ENCODE measurements at places on chromosomes 12 and 14. TPM values are rescaled to one million over a fixed set of nuclear protein-coding genes. Genes with fewer than 3 reads are reported as not detected.

The ERG28 gene
- total RNA-seq = 8.4 TPM

The RAB5B gene
- 56.4 TPM for total RNA-seq

The IGF1 gene
- total RNA-seq = not detected

The USP15 gene
- total RNA-seq = 186 TPM

The GNB3 gene
- 0.26 TPM for total RNA-seq

The SLCO1B1 gene
- total RNA-seq = not detected

The GARIN6 gene
- total RNA-seq = not detected

The PLEK2 gene
- 1.7 TPM for total RNA-seq

The TMEM233 gene
- not detected for total RNA-seq

The AVPR1A gene
- 0.07 TPM for total RNA-seq

All from T-helper 17 cell (primary cell).